T-helper 2 cell (primary cell): ENCODE measurements at places on chromosomes 16 and 17.

DNA sequence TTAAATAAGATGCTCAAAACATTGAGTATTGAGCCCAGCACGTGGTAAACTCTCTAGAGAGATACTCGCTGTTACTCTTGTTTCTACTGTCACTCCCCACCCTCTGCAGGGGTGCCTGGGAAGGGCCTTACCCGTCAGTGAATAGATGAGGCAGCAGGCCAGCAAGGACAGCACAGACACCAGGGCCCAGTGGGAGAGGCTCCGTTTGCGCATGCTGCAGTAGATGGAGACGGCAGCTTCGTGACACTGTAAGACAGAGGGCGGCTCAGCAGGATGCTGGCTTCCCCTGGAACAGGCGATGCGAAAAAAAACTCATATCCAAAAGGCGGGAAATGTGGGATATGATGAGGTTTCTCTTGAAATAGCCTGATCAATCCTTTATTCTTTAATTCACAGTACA is 20.0 kb downstream of the SLC38A8 start:
- no peak for DNase-seq

DNA sequence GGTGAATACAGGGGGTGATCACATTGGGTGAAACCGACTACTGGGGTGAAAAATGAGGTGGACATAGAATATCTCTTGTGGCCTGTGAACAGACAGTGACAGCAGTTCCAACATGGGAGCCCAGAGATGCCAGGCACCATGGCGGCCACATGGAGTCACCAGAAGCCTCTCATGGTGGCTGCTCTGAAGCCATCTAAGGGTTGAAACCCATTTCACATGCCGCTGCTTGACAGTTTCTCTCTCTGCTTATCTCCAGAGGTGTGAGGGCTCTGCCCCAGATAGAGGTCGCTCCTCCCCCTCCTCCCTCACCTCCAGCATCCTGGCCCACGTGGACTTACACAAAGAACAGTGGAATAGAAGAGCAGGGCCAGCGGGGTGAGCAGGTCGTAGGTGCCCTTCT is 37.9 kb upstream of the PIK3R6 start:
- no peak for DNase-seq

DNA sequence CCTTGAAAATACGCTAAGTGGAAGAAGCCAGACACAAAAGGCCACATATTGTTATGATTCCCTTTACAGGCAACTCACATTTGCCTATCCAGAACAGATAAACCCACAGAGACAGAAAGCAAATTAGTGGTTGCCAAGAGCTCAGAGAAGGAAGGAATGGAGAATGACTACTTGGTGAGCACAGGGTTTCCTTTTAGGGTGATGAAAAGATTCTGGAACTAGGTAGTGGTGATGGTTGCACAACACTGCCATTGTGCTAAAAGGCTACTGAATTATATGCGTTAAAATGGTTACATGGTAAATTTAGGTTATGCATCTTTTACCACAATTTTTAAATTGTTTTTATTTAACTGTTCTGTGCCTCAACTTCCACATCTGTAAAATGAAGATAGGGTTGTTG is 4.4 kb downstream of the COPRS start:
- DNase-seq, result no peak

- DNase-seq, result no peak
These were observed 75.5 kb downstream of the SOCS1 start for GRCh38 chr16:11180489-11180888.

GRCh38 chr16:35200662-35201061 is 1741.2 kb downstream of the TP53TG3F start:
- DNase-seq, result no peak

DNA sequence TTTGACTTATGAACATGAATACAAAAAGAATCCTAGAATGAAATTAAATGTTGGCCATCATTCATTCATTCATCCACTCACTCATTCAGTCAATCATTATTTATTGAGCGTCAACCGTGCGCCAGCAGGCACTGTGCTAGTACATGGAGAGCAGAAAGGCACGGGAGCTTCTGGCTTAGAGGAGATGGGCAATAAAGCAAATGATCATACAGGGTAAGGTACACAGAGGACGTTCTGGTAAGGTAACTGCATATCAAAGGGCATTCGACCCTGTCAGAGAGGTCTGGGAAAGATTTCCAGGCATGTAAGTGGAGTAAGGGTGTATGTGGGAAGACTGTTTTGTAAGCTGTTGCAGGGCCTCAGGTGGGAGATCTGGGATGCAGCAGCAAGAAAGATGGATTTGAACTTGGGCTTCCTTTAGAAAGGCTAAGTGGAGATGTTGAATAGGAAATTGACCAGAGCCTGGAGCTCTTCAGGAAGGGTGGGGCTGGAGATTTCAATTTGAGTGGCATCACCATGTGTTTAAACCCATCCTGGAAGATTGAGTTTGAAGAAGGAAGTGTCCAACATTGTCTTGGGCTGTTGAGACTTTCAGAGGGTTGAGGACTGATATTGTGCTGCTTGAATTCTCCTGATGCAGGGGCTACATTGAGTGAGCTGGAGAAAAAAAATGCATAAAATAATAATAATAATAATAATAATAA is 2.8 kb upstream of the MSI2 start:
- DNase-seq, result no peak

DNA sequence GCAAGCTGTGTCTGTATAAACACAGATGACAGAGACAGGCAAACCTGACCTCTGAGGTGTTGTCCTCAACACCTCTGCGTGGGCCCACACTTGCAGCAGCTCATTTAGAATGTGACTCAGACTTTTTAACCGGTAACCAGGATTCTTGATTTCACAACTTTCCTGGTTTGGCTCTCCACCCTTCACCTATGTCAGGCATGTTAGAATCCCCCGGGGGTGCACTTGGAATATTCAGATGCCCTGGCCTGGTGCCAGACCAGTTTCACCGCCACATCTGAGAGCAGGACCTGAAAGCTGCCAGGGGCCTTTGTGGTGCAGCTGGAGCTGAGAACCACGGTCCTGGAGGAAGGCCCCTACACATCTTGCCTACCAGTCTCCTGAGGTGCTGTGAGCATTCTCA is 4.8 kb downstream of the DHODH start:
- DNase-seq, result peak; percentile 36

GRCh38 chr17:7460850-7461660 is 16.2 kb downstream of the CHRNB1 start:
- no peak for DNase-seq

- DNase-seq, result no peak
These were observed 16.9 kb downstream of the TERF2 start for GRCh38 chr16:69368866-69369265.

GRCh38 chr17:78361225-78361701 is 1.4 kb upstream of the SOCS3 start:
- DNase-seq, result no peak

DNA sequence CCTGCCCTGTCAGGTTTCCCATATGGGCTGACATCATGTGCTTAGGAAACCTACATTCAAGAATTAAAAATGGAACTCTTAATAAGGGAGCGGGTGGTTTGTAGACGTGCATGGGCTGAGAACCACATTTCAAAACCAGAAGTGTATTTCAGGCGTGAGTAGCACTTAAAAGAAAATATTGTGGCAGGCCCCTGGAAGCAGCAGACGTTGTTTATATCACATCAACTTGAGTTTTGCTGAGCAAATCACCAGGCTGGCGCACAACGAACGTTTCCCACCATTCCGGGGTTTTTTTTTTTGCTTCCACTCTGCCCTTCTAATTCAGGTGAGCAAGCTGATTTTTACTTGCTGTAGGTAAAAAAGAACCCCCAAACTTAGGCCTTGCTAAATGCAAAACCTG is 220.2 kb downstream of the MRTFB start:
- no peak for DNase-seq

DNA sequence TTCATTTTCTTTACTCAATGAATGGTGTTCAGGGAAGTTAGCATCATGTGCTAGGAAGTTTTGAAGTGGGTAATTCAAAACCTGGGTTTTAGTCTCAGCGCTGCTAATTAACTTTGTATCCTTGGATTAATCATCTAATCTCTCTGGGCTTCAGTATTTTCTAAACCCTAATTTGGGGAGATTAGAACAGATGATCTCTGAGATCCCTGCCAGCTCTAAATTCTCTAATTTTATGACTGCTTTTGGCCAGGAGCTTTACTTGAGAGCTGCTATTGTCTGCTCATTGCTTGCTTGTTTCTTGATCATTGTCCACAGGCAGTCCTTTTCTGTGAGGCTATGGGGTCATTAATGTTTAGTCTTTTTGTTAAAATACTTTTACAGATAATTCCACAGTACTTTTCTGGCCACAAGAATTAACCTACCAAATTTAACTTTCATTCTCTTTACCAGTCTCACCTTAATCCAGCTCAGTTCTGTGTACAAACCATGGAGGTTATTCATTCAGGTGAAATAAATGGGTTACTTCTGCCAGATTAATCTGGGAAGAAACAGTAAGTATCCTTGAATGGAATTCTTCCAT is 28.4 kb upstream of the VWA3A start:
- no peak for DNase-seq

DNA sequence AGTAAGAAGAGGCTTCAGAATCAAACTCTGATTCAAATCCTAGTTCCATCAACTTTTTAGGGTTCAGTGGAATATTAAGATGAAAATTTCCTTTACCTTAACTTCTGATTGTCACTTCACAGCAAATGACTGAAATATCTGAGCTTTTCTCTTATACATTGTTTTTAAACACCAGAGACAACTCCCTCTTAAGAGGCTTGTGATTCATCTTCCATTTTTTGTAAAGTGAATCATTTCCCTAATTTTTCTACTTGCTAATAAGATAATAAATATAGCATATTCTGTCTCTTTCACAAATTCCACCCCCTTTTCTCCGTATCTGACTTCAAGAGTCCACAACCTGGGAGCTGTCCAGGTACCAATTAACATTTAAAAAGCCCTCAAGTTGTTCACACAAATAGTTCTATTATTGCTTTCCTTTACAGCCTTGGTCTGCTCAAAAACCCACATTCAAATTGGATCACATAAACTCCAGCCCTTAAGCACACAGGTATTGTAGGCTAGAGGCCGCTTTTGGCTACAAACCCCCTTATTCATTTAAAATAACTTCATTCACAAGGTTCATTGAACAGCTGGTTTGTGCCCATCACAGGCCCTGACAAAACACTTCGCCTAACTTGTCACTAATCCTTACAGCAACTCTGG is 14.1 kb upstream of the UTP6 start:
- DNase-seq, result no peak

GRCh38 chr16:21026846-21027245 is 123.8 kb downstream of the DNAH3 start:
- DNase-seq, result no peak

DNA sequence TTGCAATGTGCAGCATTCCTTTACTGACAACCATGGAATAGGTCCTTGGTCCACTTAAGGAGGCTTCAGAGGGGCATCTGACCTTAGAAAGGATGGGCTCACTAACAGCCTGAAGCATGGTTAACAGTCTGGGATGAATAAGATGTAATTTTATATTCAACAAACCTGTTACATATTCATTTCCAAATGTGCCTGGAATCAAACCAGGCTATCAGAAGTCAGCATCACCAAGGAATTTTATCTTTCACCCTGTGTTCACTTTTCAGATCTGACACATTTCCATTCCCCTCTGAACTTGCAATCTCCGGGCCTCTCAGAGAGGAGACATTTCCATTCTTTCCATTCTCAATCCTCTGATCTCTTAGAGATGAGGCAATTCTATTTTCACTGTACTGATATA is 62.4 kb downstream of the SNX11 start:
- no peak for DNase-seq

GRCh38 chr16:28096983-28097899 is 33.7 kb upstream of the GSG1L start:
- no peak for DNase-seq

- DNase-seq, result no peak
These were observed 65.8 kb downstream of the SALL1 start for GRCh38 chr16:51085271-51085670.
